T-helper 1 cell (primary cell): ENCODE measurements at places on chromosomes 12 and 14.

DNA sequence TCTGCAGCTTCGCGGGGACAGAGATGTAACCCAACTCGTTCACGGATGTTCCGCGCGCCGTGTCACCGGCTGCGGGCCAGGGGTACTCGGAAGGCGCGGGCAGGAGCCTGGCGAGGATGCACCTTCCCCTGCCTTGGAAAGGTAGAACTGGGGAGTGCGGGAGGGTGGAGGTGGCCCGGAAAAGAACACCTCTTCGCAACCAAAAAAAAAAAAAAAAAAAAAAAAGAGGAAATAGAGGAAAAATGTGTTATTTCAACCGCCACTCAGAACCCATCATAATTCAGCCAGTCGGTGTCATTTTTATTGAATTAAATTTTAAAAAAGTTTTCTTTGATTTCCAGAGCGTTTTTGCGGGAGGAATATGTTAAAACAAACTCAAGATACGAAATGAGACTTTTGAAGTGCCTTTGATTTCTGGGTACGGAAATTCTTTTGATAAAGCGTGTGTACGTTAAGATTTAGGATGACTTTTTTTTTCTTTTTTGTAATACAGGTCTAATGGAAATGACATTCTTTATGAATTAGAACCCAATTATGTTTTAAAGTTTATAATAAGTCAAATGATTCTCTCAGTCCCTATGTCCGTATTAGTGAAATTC lies 8.9 kb downstream of the CDKN1B start:
- DNase-seq: no peak

DNA sequence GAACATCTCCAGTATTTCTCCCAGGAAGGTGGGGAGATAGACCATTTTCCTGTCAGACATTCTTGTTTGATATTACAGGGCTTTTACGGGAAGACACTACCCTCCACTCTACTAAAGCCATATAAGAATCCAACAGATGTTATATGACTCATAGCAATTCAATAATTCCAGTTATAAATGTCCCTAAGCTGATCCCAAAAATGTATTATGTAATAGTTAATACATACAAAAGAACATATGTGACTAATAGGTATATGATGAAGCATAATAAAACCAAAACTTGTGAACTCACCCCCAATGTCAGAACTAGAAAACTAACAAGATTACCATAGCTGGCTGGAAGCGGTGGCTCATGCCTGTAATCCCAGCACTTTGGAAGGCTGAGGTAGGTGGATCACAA lies 84.2 kb downstream of the EFCAB11 start:
- DNase-seq: no peak

GRCh38 chr12:109385339-109386058 lies 37.8 kb downstream of the MYO1H start:
- no peak for DNase-seq

GRCh38 chr12:123141615-123142517 lies 9.0 kb downstream of the PITPNM2 start:
- no peak for DNase-seq

DNA sequence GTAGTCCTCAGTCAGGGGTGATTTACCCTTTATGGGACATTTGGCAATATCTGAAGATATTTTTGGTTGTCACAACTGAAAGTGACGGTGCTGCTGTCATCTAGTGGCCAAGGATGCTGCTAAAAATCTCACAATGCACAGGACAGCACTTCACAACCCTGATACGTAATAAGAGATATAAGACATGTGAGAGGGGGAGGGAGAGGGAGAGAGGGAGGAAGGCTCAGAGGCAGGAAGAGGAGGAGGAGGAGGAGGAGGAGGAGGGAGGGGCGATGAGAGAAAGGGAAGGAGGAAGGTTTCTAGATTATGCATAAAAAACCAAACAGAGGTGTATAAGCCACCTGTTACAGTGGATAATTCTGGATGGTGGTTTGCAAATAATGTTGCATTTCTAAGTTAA lies 14.3 kb downstream of the MYL2 start:
- DNase-seq: no peak

GRCh38 chr12:126389961-126390360 lies 1324.7 kb downstream of the AACS start:
- DNase-seq: no peak

DNA sequence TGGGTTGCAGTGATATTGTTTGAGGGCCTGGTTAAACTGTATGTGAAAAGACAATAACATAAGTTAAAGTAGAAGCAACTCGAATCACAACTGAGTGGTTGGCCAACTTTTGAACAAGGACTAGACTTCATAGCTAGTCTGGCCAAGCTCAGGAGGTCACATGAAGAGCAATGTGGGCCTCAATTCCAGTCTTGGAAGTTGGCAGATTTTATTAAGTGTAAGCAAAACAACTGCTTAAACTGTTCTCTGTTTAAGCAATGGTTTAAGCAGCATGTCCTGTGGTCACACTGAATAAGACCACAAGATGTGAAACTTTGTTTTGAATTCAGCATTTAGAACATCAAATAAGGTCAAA lies 100.4 kb downstream of the TMTC3 start:
- no peak for DNase-seq

GRCh38 chr12:108589840-108590229 lies 8.0 kb downstream of the TMEM119 start:
- no peak for DNase-seq

- no peak for DNase-seq
These were observed 10.8 kb downstream of the TAOK3 start for GRCh38 chr12:118361889-118362288.

GRCh38 chr14:63435838-63436237 lies 107.3 kb downstream of the PPP2R5E start:
- no peak for DNase-seq

DNA sequence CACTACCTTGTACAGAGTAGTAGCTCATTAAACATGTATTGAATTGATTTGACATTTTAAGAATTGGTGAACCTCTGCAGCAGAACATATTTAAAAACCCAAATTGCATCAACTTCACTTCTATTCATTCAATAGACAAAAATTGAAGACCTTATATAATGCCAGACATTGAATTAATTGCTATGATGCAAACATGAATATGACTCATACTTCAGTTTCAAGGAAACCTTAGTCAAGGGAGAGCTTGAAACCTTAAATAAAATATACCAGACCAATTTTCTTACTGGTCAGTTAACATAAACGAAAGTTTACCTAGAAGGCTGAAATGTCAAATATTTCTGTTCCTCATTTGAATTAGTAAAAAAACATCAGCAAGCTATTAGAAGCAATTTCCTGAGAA lies 5.0 kb upstream of the MGAT4C start:
- no peak for DNase-seq

DNA sequence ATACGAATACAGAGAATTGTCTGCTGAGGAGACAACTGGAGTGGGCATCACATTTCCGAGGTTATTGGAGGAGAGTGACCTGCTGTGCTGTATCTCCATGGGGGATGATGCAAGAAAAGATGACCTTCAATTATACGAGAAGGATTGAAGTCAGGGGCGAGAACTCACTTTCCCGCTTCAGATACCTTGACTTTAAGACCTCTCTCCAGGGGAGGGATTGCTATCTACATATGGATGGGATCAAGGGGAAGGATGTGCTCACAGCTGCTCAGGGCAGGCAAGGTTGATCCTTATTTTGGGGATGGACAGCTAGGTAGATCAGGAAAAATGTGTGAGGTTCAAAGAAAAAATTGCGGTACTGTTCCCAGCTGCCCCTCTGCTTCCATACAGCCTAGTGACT lies 24.4 kb downstream of the NEUROD4 start:
- DNase-seq: no peak

DNA sequence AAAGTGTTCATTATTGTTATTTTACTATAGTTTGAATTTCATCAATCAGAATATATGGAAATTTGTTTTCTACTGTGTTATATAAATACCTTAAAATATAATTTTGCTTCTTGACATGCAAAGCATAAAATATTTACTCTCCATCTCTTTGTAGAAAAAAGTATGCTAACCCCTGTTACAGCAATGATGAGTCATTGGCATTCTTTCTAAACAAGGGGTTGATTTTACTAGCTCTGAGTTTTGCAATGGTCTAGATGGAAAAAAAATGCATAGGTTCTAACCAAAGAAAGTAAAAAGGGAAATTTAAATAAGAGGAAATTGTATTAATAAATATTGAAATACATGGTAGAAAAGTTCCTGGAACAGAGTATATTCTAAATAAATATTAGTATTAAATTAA lies 990.2 kb upstream of the ATXN7L3B start:
- no peak for DNase-seq

DNA sequence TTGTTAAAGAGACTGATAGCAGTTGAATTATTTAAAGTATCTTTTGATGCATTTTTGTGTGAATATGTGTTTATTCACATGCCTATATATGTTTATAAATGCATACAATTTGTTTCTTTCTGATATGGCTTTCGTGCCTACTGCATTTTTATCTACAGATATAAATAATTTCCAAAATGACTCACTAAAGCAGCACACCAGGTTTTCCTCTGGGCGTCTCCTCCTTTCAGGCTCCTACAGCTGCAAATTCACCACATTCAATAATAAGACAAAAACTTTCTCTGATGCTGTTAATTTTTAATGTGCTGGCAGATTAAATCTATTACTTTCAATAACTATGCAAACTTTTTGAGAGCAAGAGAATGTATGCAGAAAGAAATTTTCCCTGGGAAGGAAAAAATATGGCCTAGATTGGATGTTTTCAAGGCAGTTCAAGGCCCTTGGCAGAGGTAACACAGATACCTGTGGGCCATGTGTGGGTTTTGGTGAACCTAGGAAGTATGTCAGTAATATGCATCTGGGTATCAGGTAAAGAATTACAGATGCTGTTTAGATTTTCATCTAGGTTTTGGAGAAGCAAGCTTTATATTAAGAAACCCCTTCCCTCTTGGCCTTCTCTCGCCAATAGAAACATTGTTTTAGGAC lies 381.8 kb downstream of the EGLN3 start:
- no peak for DNase-seq

- no peak for DNase-seq
These were observed 10.6 kb upstream of the DRAM1 start for GRCh38 chr12:101866615-101867373.

GRCh38 chr12:94415066-94415465 lies 44.6 kb downstream of the CEP83 start:
- no peak for DNase-seq

- no peak for DNase-seq
These were observed 14.7 kb downstream of the NKX2-1 start for GRCh38 chr14:36505181-36505815.

DNA sequence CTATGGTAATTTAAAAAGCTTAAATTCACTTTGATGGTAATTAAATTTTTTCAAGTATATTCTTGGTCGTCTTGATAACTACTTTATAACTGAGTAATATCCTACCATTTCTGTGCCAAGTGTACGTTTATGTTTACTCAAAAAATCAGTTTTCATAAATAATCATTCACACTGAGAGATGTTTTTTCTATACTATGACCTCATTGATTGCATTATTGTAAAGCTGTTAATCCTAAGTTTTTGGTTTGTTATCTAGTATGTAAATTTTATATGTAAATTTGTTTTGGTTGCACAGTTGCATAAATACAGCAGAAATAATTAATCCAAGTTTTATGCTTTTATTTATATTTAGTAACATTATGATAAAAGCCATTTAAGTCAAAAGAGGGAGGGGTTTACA lies 196.4 kb upstream of the PRICKLE1 start:
- DNase-seq: no peak

DNA sequence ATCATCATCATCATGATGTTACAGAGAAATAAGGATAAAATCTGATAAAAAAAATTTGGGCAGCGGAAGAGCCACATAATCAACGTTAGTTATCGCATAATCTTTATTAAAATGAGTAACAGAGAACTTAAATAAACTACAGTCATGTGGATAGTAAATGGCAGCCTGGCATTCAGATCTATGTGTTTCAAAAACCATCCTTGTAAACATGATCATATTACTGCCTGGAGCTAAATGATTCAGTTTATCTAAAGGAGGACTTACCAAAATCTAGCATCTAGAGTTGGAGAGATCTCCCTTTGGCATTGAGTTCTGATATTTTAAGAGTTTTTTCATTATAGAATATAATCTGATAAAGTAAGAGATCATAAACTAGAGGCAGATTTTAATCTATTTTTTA lies 200.1 kb upstream of the MGAT4C start:
- DNase-seq: no peak

DNA sequence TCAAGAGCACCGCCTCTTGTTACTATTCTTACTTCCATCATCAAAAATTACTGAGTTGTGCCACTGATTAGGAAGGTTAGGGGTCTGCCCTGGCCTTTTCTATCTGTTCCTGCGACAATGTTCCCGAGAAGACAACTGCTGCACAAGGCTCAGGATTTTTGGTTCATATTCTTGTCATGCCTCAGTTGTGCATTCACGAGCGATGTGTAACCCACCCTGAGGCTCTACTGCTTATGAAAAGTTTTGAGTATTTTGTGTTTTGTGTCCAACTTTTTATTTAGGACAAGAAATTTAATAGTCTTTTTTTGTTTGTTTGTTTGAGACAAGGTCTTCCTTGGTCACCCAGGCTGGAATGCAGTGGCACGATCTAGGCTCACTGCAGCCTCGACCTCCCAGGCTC lies 23.1 kb upstream of the LGALS3 start:
- no peak for DNase-seq

DNA sequence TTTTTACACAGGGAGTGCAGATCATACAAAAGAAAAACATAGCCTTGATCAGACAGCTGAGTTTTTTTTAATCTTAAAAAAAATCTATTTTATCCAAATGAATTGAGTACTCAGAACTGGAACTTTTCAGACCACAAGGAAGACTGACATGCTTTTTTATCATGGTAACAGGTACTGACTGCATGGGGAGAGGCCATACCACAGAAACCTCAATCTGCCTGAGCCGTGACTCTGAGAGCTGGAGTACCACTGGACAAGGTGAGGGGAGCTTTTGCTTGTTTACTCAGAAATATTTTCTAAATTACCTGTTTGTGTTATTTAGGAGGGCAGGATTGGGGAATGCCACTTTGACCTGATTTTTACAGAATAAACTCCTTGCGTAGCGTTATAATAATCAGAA lies 143.9 kb downstream of the ALX1 start:
- DNase-seq: no peak

DNA sequence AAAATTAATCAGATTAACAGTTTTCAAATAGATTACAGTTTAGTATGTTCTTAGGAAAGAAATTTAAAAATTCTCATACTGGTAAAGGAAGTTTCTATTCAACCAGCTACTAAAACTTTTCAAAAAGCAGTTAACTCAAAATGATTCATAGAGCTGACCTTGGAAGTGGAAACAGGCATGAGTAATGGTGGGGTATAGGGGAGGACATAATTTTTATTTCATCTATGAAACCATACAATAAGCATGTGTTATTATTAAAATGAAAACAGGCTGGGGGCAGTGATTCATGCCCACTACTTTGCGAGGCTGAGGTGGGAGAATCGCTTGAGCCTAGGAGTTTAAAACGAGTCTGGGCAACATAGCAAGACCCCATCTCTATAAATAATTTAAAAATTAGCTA lies 73.0 kb downstream of the DNAI7 start:
- no peak for DNase-seq

- no peak for DNase-seq
These were observed 268 bp downstream of the NDUFB1 start for GRCh38 chr14:92121207-92121669.

GRCh38 chr14:20610002-20610765 lies 19.0 kb upstream of the RNASE12 start:
- DNase-seq: peak; percentile 31

GRCh38 chr14:48274826-48275225 lies 599.4 kb upstream of the MDGA2 start:
- DNase-seq: no peak

- no peak for DNase-seq
These were observed 32.7 kb downstream of the NOPCHAP1 start for GRCh38 chr12:105018776-105019175.

GRCh38 chr14:30177781-30178180 lies 250.1 kb upstream of the PRKD1 start:
- no peak for DNase-seq
